Stimulated activated CD4-positive, alpha-beta T cell treated with anti-CD3 and anti-CD28 coated beads, TNF-alpha, amount 100 ng/mL, for 1 hour (primary cell): ENCODE measurements at places on chromosomes 5 and 9.

- DNase-seq: no peak
These were observed 1.7 kb upstream of the OTULINL start for GRCh38 chr5:14579731-14580397.

GRCh38 chr9:91302831-91303230 lies 58.9 kb downstream of the AUH start:
- DNase-seq: no peak

- no peak for DNase-seq
These were observed 124.7 kb upstream of the NIPBL start for GRCh38 chr5:36751886-36752285.

GRCh38 chr5:154811653-154812465 lies 38.5 kb downstream of the FAXDC2 start:
- peak; percentile 19 for DNase-seq

- DNase-seq: no peak
These were observed 71.9 kb downstream of the UBAP1 start for GRCh38 chr9:34250721-34251120.

- DNase-seq: no peak
These were observed 151.9 kb downstream of the SPATA31D1 start for GRCh38 chr9:82140471-82140870.

DNA sequence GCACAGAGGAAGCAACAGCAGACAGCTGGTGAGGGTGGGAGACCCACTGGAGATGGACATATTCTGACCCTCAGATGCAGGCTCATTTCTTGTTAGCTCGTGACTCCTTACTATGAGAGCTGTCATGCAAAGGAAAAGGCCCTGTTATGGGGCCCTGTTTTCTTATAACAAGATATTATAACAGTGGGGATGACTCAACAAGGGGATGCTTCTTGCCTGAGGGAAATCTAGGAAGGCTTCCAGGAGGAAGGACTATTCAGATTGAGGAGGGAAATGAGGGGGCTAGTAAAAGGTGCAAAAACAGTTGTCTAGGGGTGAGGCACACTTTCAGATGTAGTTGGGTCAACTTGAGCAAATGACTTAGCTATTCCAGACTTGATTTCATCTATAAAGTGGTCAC lies 83.0 kb downstream of the DAB2IP start:
- DNase-seq: no peak

DNA sequence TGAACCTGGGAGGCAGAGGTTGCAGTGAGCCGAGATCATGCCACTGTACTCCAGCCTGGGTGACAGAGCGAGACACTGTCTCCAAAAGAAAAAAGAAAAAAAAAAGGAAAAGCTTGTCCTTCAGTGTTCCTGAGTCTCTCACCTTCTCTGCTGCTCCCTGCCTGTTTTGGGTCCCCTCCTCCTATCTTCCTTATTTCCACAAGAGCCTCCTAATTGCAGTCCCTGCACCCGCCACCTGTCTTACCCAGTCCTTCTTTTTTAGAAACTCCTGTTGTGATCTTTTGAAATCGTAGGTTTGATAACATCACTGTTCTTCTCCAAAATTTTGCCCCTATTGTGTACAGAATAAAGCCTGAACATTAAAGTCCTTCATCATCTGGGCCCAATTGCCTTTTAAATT lies 234.9 kb downstream of the SH3GL2 start:
- DNase-seq: no peak

DNA sequence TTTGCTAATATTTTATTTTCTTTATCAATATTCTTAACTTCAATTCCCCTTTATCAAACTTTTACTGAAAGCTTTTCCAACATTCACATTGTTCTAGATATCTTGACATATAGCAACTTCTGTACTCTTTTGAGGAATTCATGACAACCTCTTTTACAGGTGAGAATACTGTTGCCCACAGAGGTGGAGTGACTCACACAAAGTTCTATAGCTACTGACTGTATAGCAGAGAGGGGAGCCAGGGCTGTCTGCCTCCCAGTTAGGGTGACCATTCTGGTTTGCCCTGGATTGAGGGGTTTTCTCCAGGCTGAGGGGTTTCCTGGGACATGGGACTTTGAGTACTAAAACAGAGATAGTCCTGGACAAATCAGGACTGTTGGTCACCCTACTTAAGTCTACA lies 16.2 kb downstream of the SEC61B start:
- DNase-seq: no peak

- no peak for DNase-seq
These were observed 42.0 kb upstream of the UNC5A start for GRCh38 chr5:176768174-176768970.

DNA sequence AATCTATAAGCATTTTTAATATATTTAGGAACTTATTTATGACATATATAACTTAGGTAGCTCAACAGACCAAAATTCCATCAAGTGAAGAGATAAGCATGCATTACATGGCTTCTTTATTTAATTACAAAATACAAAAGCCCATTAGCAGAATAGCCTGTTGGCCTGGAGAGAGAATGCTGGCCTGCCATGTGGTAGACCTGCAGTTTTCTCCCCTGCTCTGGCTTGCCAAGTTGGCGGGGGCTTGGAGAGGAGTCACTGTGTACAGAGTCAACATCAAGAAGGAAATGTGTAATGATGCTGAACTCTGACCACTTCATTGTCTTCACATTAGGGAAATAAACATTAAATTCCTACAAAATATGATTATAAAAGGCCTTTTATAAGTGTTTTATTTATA lies 69.8 kb upstream of the CNTLN start:
- no peak for DNase-seq
